ENCODE measurements at places on chromosomes 4 and X.
A peak's percentile ranks its signal among the peaks of the same experiment; 100 is the strongest.

DNA sequence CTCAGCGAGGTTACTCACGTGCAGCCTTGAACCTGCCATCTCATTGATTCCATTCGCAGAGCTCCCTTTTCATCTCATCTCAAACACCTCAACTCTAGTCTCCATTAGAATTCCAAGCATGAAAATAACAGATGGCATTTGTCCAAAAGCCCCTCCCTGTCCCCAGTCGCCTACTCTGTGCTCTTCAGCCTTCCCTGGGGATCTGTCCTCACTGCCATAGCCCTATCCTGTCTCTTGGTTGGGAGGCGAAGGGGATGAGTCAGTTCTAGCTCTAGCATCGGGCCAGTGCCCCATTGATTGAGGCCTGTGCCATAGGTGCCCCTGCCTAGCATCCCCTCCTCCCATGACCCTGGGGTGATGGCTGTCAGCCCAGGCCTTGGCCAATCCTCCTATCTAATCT, 134.0 kb upstream of the PJA1 start:
- DNase-seq, result no peak
- H3K36me3 ChIP-seq, result no peaks in the 10 kb centered on the region
- H3K27ac ChIP-seq, result no peak overlapping the region

DNA sequence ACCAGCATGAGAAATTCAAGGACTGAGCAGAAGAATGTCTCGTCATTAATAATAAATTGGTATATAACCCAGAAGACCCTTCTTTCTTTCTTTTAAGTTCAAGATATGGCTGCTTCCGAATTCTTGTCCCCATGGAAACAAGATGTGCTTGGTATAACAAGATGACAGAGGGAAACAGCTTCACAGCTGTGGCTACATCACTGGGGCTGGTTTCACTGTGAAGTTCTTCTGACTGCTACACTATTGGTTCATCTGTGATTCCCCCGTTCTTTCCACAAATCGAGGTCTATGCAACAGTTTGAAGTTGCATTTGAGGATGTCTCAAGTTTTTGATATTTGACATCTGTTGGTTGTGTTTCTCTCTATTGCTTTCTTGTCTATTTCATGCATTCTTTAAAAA, 12.3 kb upstream of the DTHD1 start:
- no peaks in the 10 kb centered on the region for H3K36me3 ChIP-seq
- no peak overlapping the region for H3K4me3 ChIP-seq
- no peak overlapping the region for H3K27ac ChIP-seq
- H3K27me3 ChIP-seq, result no peaks in the 10 kb centered on the region
- H3K4me1 ChIP-seq, result no peaks in the 10 kb centered on the region

GRCh38 chrX:70172221-70172620, 5.1 kb upstream of the DGAT2L6 start:
- no peak for DNase-seq
- H3K27ac ChIP-seq, result no peak overlapping the region
- no peak overlapping the region for H3K4me3 ChIP-seq

- no peaks in the 10 kb centered on the region for H3K27me3 ChIP-seq
- H3K4me3 ChIP-seq, result no peak overlapping the region
- no peaks in the 10 kb centered on the region for H3K4me1 ChIP-seq
- no peak overlapping the region for H3K27ac ChIP-seq
Observed at GRCh38 chr4:26179316-26179760, 141.5 kb upstream of the RBPJ start.

GRCh38 chrX:110561034-110561433, 202.4 kb downstream of the RTL9 start:
- no peaks in the 10 kb centered on the region for H3K4me1 ChIP-seq
- DNase-seq, result no peak
- H3K4me3 ChIP-seq, result no peak overlapping the region
- H3K27me3 ChIP-seq, result no peaks in the 10 kb centered on the region
- no peaks in the 10 kb centered on the region for H3K36me3 ChIP-seq

DNA sequence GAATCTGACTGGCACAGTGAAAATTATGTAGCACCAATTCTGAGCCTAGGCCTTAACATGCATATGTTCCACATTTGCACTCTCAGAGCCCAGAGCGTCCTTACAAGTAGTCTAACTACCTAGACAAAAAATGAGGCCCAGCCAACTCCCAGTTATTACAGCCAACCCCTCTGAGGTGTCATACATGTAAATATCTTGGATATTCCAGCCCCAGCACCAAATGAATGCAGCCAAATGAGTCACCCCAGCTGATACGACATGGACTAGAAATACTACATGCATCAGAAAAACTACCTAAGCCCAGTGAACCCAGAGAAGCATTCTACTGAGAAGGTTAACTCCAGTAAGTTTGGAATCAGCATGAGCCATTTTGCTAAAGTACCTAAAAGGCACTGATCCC, 145.1 kb downstream of the STPG2 start:
- no peak overlapping the region for H3K27ac ChIP-seq
- DNase-seq, result no peak
- no peaks in the 10 kb centered on the region for H3K36me3 ChIP-seq
- no peak overlapping the region for H3K4me3 ChIP-seq
- no peaks in the 10 kb centered on the region for H3K27me3 ChIP-seq
- no peaks in the 10 kb centered on the region for H3K4me1 ChIP-seq

- H3K36me3 ChIP-seq, result peaks cover 6% of the 10 kb centered on the region
- no peaks in the 10 kb centered on the region for H3K4me1 ChIP-seq
- H3K4me3 ChIP-seq, result no peak overlapping the region
- no peaks in the 10 kb centered on the region for H3K27me3 ChIP-seq
- DNase-seq, result no peak
Observed at GRCh38 chr4:1958276-1959103, 50.3 kb downstream of the NELFA start.

- DNase-seq, result no peak
- no peaks in the 10 kb centered on the region for H3K36me3 ChIP-seq
- no peak overlapping the region for H3K4me3 ChIP-seq
- no peak overlapping the region for H3K27ac ChIP-seq
- H3K27me3 ChIP-seq, result no peaks in the 10 kb centered on the region
- no peaks in the 10 kb centered on the region for H3K4me1 ChIP-seq
Observed at GRCh38 chrX:7730071-7730470, 112.9 kb upstream of the VCX start.

DNA sequence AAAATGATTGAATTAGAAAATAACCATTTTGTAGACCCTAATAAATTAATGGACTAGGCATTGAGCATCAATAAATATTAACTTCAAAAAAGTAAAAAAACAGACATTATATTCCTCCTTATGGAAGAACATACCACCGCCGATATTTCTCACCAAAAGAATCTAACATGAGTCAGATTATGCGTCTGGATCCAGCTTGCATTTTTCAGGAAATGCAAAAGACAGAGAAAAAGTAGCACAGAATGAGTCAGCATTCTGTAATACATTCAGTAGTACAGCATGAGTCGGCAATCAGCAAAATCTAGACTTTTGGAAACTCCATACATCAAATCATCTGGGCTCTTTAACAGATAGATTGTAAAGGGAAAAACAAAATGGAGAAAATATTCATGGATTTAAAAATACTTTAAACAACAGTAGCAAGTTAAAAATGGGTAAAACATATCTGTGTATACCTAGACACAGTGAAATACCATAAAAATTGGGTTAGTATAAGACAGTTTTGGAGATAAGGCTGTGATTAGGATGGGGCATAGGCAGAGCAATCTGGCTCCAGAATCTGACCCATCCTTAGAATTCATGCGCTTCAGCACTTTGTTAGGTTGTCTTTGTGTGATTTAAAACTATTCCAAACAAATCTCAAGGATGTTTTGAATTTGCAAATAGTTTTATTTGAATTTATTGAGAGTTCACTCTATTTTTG, 633.0 kb upstream of the FAM241A start:
- no peaks in the 10 kb centered on the region for H3K27me3 ChIP-seq
- H3K4me3 ChIP-seq, result no peak overlapping the region
- H3K27ac ChIP-seq, result no peak overlapping the region
- no peaks in the 10 kb centered on the region for H3K36me3 ChIP-seq
- no peak for DNase-seq

DNA sequence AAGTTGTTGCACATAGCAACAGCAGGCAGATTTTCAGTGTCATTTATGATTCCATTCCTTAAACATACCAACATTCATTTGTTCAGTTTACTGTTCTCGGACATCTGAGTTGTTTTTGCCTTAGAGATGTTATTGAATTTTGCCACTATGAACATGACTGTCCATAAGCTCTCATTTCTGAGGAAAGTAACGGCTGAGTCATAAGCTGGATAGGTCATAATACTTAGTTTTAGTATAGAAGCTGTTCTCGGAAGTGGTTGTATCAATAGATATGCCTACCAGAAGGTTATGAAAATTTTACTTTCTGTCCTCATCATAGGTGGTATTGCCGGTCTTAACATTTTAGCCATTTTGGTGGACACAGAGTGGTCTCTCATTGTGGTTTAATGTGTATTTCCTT, 157.1 kb upstream of the CLNK start:
- H3K4me1 ChIP-seq, result no peaks in the 10 kb centered on the region
- H3K27me3 ChIP-seq, result no peaks in the 10 kb centered on the region
- H3K4me3 ChIP-seq, result no peak overlapping the region
- no peak overlapping the region for H3K27ac ChIP-seq
- no peaks in the 10 kb centered on the region for H3K36me3 ChIP-seq

GRCh38 chr4:112023402-112023950, 121.8 kb upstream of the FAM241A start:
- no peak overlapping the region for H3K27ac ChIP-seq
- H3K4me3 ChIP-seq, result no peak overlapping the region
- DNase-seq, result no peak

GRCh38 chrX:8586953-8587352, 122.3 kb downstream of the VCX3B start:
- H3K4me3 ChIP-seq, result no peak overlapping the region
- no peak overlapping the region for H3K27ac ChIP-seq
- H3K4me1 ChIP-seq, result no peaks in the 10 kb centered on the region

DNA sequence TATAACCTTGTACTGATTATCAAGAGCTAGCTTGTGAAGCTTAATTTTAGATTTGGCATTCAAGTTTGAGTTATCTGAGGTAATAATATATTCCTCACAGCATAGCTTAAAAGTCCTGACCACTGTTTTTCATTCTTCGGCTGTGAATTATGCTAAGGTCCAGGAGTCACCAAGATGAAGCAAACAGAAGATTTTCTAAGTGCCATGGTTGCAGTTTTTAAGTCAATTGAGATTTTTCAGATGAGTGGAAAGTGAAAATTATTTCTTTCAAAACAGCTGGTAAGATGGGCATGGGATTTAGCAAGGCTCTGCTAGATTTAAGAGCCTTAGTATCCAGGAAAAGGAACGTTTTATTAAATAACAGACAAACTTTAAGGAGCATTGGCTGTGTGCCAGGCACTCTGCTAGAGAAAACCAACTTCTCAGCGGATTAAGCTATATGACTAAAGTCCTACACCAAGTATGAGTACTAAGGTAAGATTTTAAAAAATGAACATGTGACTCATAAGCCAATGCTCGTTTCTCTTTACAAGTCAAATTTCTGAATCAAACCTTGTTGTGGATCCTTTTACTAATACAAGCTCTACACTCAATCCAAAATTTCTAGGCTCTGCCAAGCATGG, 149.9 kb upstream of the IL15 start:
- no peak overlapping the region for H3K27ac ChIP-seq
- H3K27me3 ChIP-seq, result no peaks in the 10 kb centered on the region
- no peak overlapping the region for H3K4me3 ChIP-seq

GRCh38 chr4:14504162-14504561, 498.1 kb upstream of the CPEB2 start:
- H3K27ac ChIP-seq, result no peak overlapping the region
- no peaks in the 10 kb centered on the region for H3K36me3 ChIP-seq
- no peak for DNase-seq
- H3K4me3 ChIP-seq, result no peak overlapping the region
- no peaks in the 10 kb centered on the region for H3K27me3 ChIP-seq
- H3K4me1 ChIP-seq, result no peaks in the 10 kb centered on the region

DNA sequence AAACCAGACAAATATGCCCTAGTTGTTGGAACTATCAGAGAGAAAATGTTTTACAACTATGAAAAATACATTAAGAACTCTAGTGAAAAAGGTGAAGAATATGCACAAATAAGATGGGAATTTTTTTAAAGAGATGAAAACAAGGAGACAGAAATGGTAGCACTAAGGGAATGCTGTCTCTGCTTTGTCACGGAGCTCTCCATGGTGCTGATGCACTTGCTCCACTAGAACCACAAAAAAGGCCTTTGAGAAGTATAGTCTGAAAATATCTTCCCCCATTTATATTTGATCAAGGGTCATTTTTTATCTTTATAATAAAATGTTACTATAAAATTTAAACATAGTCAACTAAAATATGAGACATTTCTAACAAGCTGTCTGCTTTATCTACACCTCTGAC, 1655.5 kb upstream of the AGA start:
- no peak overlapping the region for H3K27ac ChIP-seq
- H3K4me3 ChIP-seq, result no peak overlapping the region
- H3K36me3 ChIP-seq, result no peaks in the 10 kb centered on the region
- H3K4me1 ChIP-seq, result no peaks in the 10 kb centered on the region
- H3K27me3 ChIP-seq, result no peaks in the 10 kb centered on the region

DNA sequence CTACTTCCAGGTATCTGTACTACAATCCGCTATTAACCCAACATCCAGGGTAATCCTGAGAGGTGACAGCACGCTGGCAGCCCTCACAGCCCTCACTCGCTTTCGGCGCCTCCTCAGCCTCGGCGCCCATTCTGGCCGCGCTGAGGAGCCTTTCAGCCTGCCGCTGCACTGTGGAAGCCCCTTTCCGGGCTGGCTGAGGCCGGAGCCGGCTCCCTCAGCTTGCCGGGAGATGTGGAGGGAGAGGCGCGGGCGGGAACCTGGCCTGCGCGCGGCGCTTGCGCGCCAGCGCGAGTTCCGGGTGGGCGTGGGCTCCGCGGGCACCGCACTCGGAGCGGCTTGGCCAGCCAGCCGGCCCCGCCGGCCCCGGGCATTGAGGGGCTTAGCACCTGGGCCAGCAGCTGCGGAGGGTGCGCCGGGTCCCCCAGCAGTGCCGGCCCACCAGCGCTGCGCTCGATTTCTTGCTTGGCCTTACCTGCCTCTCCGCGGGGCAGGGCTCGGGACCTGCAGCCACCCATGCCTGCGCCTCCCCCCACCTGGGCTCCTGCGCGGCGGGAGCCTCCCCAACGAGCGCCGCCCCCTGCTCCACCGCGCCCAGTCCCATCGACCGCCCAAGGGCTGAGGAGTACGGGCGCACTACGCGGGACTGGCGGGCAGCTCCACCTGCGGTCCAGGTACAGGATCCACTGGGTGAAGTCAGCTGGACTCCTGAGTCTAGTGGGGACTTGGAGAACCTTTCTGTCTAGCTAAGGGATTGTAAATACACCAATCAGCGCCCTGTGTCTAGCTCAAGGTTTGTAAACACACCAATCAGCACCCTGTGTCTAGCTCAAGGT, 87.3 kb downstream of the PRSS12 start:
- H3K4me3 ChIP-seq, result peak overlapping the region; percentile 61
- no peaks in the 10 kb centered on the region for H3K36me3 ChIP-seq
- H3K27ac ChIP-seq, result peak overlapping the region; percentile 45
- no peaks in the 10 kb centered on the region for H3K4me1 ChIP-seq

DNA sequence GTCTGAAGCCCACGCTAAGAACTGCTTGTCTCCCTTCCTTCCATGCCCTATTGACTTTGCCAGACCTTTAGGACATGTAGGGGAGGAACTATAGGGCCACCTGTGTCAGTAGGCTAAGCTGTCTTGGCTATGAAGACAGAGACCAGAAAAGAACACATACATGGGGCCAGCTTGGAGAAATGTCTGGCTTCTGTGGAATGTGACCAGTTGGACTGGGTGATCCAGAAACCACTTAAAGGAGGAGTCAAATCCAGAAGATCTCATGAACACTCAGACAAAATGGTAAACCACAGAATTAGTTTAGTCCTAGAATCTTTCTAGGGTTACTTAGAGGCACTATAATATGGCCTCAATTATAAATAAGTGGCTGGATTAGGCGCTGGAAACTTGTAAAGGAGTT, 42.0 kb downstream of the PHKA2 start:
- no peak overlapping the region for H3K4me3 ChIP-seq
- DNase-seq, result no peak
- no peaks in the 10 kb centered on the region for H3K4me1 ChIP-seq
- H3K27ac ChIP-seq, result no peak overlapping the region
- no peaks in the 10 kb centered on the region for H3K36me3 ChIP-seq

All from breast epithelium (tissue), 4 donors.